ENCODE measurements at places on chromosomes 1 and 21.

DNA sequence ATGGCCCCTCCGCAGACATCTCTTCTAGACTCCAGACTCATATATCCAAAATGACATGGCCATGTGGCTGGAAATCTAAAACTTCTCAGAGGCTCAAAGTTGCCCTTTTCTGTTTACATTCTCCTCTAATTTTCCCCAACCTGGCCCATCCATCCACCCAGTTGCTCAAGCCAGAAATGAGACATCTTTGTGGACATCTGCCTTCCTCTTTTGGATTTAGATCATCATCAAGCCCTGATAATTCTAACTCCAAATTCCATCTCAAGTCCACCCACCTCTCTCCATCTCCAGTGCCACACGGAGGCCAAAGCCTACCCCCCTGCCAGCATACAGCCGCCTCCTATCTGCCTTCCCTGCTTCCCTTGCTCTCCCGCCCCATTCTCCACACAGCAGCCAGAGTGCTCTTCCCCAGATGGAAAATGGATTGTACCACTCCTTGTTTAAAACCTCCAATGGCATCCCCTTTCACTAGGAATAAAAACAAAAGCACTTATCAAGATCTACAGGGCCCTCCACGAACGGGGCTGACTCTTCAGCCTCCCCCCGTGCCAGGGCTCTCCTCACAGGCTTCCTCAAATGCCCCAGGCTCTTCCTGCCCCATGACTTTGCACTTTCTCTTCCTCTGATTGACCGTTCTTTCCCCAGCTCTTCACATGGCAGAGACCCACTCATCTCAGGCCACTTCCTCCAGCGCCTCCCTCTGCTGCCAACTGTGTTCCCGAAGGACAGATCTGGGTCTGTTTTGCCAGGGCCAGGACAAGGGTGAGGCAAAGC is 40.1 kb downstream of the SYT6 start:
- no peak for DNase-seq

DNA sequence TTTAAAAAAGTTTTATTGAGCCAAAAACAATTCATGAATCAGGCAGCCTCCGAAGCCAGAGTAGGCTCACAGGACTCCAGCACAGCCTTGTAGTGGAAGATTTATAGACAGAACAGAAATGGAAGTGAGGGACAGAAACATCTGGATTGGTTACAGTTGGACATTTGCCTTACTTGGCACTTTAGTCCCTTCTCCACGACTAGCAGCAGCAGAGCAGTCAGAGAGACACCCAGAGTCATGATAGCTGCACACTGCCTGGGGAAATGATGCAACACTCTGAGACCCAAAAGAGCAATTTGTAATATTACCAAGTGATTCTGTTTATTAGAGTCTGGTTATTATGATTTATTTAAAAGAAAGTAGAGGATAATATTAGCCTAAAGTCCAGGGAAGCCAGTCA is 72.2 kb upstream of the KRTAP11-1 start:
- DNase-seq: no peak

- peak; percentile 29 for DNase-seq
These were observed 24.9 kb upstream of the RGS8 start for GRCh38 chr1:182709225-182709764.

DNA sequence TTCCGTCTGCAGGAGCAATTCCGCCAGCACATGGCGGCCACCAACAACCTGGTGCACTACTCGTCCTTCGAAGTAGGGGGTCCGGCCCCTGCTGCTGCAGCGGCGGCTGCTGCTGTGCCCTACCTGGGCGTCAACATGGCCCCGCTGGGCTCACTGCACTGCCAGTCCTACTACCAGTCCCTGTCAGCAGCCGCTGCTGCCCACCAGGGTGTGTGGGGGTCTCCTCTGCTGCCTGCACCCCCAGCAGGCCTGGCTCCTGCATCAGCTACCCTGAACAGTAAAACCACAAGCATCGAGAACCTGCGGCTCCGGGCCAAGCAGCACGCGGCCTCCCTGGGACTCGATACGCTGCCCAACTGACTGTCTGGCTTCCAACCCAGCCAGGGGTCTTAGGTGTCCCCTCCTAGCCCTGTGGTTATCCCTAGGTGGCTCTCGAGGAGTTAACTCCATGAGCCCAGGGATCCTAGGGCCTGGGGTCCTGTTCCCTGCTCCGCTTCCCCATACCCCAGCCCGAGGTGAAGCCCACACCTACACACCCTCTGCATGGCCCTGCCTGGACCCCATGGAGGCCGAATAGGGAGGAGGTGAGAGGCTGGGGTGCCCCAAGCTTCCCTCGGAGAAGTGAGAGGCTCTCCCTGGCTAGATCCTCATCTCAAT is 22.6 kb downstream of the DMBX1 start:
- DNase-seq: no peak

DNA sequence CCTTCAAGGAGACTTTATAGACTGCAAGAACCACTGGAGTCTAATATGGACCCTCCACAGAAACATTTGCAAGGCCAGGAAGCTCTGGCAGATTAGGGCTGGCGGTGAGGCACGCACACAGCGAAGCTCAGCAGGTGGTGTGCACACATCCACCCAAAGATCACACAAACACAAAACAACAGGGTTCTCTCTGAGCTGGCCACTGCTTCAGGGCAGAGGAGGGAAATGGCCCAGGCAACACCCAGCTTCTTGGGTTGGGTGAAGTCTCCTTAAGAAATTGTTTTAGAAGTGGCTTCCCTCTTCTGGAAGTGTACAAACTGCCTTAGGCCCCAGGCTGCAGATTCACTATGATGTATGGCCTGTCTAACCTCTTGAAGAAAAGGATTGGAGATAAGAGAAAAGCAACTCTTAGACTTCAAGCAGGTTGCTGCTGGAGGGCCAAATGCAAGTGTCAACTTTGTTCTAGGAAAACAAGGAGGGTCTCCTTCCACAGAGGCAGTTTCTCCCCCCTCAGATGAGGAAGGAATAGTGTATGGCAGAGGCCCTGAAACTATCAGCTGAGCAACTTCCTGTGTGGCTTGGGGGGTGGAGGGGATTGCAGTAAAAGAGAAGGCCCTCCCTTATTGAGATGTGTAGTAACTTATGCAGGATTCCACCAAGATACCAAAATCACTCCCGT is 2.0 kb downstream of the RCSD1 start:
- peak; percentile 65 for DNase-seq

- no peak for DNase-seq
These were observed 21.8 kb upstream of the COL18A1 start for GRCh38 chr21:45383111-45383614.

GRCh38 chr1:48228156-48228555 is 5.6 kb downstream of the SLC5A9 start:
- peak; percentile 3 for DNase-seq

GRCh38 chr1:229537894-229538293 is 20.6 kb downstream of the ABCB10 start:
- DNase-seq: no peak

DNA sequence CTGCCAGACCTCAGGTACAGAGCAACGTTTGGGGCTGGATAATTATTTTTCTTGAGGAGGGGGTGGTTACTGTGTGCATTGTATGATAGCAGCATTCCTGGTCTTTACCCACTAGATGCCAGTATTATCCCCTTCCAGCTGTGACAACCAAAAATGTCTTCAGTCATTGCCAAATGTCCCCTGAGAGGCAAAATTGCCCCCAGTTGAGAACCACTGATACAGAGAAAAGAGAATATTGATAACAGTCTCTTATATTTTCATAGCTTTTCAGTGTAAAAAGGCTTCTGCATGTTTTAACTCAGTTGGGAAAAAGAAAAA is 51.8 kb upstream of the SYT14 start:
- DNase-seq: no peak

GRCh38 chr1:91335603-91336002 is 69.0 kb downstream of the HFM1 start:
- no peak for DNase-seq

- DNase-seq: no peak
These were observed 40.4 kb upstream of the SYNC start for GRCh38 chr1:32742956-32743355.

DNA sequence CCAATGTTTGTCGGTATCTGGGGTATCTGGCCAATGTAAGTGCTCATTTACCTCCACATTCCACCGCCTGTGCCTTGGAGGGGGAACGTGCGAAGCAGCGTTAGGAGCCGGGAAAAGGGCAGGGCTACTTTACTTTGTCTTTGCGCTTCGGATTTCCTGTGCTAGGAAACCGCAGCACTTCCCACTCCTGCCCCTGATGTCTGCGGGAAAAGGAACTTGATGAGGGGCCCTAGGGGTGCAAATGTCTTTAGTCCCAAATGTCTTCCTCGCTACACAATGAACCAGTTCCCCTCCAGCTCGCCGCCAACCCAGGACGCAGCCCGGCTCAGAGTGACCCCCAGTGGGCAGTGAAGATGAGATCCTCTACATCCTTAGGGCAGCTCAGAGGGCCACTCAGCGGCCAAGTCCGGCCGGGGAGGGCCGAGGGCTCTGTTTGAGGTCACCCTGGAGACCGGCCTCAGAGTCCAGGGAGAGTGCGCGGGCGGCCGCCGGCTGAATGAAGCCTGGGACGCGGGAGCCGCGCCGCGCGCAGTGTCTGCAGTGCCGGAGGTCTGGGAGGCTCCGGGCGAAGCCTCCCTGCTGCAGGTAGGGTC is at the start of gene DYNLT5:
TSS of gene DYNLT5 (plus strand) at position 460 of the 593 bp plus-strand sequence. CDS start 2,200 bp downstream, outside the sequence.
- DNase-seq: no peak

- peak; percentile 62 for DNase-seq
These were observed 14.9 kb downstream of the TTC34 start for GRCh38 chr1:2786329-2787162.

- DNase-seq: no peak
These were observed 78.1 kb upstream of the COX20 start for GRCh38 chr1:244757091-244757939.

DNA sequence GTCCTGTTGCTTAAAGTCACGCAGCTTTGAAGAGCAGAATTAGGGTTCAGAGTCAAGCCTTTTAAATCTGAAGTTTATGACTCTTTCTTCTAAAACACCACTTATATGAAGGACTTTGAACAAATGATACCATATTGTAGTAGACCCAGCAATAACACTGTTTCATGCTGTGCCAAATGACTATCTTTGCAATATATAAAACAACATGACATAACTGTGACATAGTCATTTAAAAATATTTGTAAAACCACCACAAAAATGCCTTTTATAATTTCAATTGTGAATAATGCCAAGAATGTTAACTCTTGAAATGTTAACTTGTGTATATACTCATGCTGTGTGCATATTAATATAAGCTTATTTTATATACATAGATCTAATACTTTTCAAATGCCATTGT is 452.1 kb upstream of the NEGR1 start:
- no peak for DNase-seq

- DNase-seq: no peak
These were observed 302.0 kb downstream of the VAV3 start for GRCh38 chr1:107662971-107663370.

DNA sequence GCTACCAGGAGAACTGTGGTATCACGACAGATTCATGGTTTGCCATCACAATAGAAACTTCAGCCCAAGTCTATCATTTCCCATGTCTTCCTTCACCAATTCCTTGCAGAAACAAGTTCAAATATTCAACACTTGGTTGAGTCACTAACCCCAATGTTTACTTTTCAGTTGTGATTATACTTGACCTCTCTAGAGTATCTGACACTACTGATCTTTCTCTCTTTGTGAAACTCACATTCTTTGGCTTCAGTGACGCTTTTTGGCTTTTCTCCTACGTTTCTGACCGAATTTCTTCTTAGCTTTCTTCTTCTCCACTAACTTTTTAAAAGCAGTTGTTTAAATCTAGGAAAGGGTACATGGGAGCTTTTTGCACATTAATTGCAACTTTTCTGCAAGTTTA is 48.8 kb upstream of the HMGB4 start:
- no peak for DNase-seq

DNA sequence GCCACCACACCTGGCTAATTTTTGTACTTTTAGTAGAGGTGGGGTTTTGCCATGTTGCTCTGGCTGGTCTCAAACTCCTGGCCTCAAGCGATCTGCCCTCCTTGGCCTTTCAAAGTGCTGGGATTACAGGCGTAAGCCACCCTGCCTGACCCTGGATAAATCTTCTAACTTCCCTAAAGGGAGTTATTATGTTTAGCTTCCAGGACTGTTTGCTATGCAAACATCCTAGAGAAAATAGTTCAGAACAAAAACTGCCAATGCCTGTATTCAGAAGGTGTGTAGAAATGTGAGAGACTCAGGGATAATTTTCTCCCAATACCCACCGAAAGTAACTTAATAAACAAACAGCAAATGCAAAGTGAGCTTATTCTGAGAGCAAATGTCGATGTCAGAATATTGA is 301.2 kb downstream of the TGFB2 start:
- no peak for DNase-seq

DNA sequence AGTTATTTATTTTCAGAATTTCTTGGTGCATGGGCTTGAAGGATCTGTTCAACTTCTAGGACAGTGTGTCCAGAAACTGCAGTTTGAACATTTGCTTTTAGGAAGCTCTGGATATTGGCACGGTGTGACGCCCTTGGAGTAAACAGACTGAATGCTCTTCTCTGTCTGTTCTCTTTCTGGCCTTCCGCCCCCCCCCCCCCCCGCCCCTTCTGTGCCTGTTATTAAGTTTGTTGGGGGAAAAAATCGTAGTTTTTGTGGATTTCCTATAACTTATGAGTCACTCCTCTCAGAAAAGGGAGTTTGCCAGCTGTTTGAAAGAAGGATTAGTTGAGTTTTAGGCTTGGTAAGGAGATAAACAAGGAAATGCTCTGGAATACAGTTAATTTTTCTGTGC is 1.2 kb downstream of the KCTD3 start:
- DNase-seq: no peak

DNA sequence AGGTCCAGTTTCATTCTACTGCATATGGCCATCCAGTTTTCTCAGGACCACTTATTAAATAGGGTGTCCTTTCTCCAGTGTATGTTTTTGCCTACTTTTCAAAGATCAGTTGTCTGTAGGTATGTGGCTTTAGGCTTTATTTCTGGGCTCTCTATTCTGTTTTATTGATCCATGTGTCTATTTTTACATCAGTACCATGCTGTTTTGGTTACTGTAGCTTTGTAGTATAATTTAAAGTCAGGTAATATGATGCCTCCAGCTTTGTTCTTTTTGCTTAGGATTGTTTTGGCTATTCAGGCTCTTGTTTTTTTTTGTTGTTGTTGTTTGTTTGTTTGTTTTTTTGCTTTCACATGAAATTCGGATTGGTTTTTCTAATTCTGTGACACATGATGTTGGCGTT is 124.4 kb upstream of the SLC35F3 start:
- no peak for DNase-seq

DNA sequence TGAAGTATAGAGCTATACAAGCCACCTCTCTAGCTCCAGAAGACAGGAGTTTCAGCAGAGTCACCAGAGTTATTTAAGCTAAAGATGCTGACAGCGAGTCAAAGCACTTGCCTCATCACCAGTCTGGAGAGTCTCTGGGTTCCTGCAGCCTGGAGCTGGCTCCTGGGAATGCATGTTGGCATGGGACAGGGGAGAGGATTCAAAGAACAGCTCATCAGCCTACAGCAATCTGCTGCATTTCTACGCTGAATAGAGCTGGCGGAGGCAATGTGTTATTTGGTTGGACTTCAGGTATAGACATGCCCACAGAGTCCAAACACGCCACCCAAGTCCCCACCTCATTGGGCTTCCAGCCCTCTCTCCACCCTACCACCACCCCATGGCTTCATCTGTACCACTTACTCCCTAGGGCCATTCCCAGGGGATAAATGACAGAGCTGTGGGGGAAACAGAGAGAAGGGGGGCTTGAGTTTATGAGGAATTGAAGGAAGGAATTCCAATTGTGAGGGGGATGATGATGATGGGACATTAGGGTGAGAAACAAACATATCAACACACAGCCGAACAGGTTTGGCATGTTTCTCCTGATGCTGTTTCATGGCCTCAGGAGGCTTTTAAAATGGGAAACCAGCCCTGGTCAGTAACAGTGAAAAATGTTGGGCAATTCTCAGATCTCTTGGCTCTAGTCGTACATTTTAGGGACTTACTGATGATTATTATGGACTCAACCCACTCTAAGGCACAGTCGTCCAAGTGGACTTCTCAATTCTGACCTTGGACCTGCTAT is 58.4 kb downstream of the PLEKHA6 start:
- DNase-seq: no peak

- no peak for DNase-seq
These were observed 305.0 kb downstream of the VAV3 start for GRCh38 chr1:107659961-107660360.
